ENCODE measurements at places on chromosomes 2 and 18.

DNA sequence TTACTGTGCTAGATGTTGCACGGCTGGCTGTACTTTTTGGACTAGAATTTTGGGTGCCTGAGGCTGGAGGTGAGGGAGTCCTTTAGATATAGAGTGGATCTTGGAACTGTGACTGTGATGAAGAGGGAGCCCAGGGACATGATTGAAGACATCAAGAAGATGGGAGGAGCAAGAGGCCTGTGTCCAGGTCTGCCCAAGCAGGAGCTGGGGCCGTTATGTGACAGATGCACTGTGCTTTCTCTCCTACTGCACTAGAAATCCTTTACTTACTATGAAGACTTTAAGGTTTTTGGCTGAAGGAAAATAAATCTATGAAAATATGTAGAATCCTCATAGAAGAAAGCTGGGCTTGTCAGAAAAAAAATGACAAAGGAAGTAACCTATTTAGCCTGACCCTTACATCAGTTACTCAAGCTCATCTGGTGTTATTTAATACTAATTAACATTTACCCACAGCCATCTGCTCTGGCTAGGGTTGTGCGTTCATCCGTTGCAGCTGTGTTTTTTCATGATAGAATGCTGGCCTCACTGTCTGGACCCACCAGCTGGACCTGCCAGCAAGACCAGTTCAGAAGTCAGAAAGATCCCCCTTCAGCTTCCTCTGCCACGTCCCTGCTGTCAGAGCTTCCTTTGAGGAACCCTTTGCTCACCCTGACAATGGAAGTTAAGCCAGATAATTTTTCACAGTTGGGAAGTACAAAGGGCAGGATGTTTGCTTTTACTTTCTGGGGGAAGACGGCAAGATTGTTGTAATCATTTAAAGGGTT, 16.7 kb downstream of the TSN start:
- DNase-seq: no peak

DNA sequence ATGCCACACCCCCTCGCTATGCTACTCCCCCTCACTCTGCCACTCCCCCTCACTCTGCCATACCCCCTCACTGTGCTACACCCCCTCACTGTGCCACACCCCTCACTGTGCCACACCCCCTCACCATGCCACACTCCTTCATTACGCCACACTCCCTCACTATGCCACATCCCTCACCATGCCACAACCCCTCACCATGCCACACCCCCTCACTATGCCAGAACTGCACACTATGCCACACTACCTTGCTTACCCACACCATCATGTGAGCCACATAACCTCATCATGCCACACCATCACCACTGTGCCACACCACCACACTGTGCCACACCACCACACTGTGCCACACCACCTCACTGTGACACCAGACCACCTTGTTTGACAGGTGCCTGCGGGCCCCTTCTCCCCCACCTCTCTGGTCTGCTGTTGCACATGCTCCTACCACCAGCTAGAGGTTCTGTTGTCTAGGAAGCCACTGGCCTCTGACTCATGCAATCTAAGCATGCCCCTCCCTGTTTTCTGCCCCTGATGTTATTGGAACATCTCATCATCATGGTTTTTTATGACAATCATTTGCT, 22.0 kb downstream of the MARCHF4 start:
- DNase-seq: no peak

DNA sequence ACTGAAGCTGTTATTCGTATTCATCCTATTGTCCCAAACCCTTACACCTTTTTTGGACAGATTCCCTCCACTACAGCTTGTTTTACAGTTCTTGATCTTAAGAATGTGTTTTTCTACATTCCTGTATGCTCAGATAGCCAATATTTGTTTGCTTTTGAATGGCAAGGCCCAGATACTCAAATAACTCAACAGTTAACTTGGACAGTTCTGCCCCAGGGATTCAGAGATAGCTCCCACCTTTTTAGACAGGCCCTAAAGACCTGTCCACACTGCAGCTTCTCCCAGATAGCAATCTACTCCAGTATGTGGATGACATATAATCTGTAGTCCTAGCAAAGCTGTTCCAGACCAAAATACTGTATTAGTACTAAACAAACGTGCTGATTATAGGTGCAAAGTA, 7.1 kb upstream of the AGXT start:
- DNase-seq: no peak

DNA sequence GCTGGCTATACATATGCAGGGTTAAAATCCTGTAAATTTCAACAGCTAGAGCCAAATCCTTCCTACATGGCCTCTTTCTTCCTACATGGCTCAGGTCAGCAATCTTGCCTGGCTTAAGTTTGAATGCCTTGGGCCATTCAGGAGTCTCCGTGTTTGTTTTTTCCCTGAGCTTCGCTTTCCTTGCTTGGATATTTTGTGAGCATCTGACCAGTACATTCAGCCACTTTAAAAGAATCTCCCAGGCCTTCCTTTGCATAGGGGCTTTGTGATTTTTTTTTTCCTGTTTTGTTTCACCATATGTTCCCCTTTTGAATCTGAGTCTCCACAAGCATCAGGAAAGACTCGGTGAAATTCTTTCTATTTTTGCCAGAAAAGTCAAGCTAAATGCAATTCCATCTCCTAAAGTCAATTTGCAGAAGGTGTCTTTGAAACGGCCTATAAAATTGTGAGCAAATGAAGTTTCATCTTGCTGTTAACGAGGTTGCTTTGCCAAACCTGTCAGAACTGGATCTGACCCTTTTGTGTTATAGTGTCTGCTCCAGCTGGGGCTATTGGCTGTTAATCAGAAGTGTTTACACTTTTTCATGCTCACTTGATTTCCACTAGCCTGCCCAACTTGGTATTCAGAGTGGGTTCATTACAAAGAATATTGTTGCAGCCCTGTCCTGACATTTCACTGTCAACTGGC, 256.9 kb downstream of the DCC start:
- no peak for DNase-seq

GRCh38 chr2:223613017-223613950, 11.1 kb upstream of the SCG2 start:
- DNase-seq: peak; percentile 81

- peak; percentile 58 for DNase-seq
These were observed 3.6 kb downstream of the ITM2C start for GRCh38 chr2:230868161-230868946.

Measured in heart left ventricle (tissue), 16 donors.